ENCODE measurements at places on chromosomes 7 and 10.

DNA sequence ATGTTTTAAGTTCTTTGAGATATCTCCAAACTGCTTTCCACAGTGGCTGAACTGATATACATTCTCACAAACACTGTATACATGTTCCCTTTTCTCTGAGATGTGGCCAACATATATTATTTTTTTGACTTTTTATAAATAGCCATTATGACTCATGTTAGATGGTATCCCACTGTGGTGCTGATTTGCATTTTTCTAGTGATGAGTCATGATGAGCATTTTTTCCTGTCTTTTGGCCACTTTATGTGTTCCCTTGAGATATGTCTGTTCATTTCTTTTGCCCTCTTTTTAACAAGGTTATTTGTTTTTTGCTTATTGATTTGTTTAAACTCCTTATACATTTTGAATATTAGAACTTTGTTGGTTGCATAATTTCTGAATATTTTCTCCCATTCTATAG, 1055.1 kb downstream of the NXPH1 start:
- no peak for DNase-seq

- DNase-seq, result no peak
Observed at GRCh38 chr7:19106241-19107080, 11.0 kb downstream of the TWIST1 start.

DNA sequence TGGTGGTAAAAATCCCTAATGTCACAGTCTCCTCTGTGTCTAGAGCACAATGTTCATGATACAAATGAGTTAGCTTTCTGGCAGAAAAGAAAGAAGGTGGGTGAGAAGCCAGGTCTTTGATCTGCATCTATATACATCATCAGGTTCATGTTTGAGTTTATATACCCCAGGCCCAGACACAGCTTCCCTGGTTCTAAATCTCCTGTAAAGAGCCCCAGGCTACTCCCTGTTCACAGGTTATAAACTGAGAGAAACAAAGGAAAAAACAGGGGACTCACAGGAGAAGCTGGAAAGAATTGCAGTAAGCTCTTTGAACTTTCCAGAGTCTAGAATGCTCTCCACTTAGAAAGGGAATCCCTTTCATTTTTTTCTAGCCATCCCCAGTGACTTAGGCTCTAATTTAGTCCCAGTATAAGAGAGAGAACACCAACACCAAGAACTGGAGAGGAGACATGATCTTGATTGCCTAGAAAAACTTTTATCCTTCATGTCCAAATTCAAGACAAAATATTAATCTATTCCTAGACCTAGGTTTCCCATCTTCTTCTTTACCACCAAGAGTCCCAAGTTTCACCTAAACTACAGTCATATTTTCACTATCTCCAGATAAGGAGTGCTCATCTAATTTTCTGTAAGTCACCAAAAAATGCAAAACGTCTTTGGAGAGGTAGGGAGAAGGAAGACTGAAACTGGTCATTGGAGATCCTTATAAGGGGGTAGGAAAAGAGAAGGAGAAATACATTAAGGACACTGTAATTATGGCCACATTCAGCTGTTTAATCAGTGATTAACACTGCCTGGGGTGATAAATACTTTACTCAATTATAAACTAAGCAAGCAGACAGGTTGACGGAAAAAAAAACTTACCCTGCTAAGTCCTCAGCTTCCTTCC, 469 bp downstream of the MSS51 start:
- no peak for DNase-seq

DNA sequence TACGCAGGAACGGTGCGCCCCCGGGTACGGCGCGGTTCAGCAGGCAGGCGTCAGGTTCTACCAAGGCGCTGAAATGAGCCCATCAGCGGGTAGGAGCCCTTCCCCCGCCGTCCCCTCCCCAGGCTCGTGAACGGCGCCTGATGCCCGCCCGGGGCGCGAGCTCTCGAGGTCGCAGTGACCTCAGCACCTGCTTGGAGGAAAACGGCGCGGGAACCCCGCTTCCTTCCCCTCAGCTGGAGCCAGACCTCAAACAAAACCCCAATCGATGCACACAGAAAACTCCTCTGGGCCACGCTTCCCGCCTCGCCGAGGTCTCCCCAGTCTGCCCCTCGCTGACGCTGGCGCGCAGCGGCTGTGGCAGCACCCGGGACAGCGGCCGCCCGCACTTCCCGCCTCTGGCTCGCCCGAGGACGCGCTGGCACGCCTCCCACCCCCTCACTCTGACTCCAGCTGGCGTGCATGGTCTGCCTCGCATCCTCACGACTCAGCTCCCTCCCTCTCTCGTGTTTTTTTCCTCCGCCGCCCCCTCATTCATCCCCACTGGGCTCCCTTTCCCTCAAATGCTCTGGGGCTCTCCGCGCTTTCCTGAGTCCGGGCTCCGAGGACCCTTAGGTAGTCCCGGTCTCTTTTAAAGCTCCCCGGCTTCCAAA, 514 bp upstream of the GAD2 start:
- no peak for DNase-seq

- DNase-seq, result no peak
Observed at GRCh38 chr10:77687621-77688020, 50.0 kb upstream of the KCNMA1 start.

DNA sequence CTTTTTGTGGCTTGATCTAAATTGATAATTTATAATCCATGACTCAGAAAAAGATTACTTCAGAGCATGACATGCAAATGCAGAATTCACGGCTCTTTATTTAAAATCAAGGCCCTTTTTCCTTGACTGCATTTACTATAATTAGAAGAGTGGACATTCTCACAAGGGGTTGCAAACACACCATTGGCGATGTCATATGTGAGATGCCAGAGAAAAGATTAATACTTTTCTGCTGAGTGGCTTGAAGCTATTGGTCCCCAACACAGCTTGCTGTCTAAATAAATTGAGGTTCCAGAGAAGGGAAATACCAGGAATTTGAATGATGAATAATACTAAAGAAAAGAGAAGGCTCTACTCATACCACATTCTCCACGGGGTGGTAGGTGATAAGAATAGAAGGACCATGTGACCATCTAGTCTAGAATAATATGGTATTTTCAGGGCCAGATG, 78.7 kb upstream of the ARID5B start:
- DNase-seq, result no peak

DNA sequence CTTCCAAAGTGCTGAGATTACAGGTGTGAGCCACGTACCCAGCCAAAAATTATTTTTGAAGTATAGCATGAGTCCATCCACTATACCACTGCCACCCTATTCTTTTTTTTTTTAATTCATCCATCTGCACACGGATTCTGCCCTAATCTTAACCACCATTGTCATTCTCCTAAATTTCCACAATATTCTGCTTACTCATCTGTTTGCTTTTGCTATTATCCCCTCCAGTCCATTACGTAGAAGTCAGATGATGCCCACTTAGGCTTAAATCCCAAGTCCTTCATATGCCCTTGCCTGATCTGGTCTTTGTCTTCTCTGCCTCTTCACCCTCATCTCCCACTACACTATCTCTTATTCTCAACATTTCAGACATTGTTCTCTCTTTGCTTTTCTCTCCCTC, 86.7 kb downstream of the MMRN2 start:
- DNase-seq, result no peak

- DNase-seq, result no peak
Observed at GRCh38 chr10:100742076-100742771, 3.2 kb upstream of the PAX2 start.

All from NCI-H1694 (cell line).